ENCODE measurements at places on chromosomes 4 and X. TPM values are rescaled to one million over a fixed set of nuclear protein-coding genes. Genes with fewer than 3 reads are reported as not detected.

The CFI gene
- total RNA-seq: 47.0 TPM

The ATP2B3 gene
- not detected for total RNA-seq

The TBX22 gene
- not detected for total RNA-seq

The IDUA gene
- total RNA-seq: 18.0 TPM

The ARR3 gene
- not detected for total RNA-seq

The CHIC2 gene
- 89.2 TPM for total RNA-seq

The HAND2 gene
- total RNA-seq: not detected

The MRPL1 gene
- total RNA-seq: 35.6 TPM

The RASSF6 gene
- not detected for total RNA-seq

The CENPVL2 gene
- total RNA-seq: not detected

The IL9R gene
- 0.10 TPM for total RNA-seq

The DCAF8L2 gene
- total RNA-seq: 0.10 TPM

The ADGRA3 gene
- total RNA-seq: 23.8 TPM

The SLC10A4 gene
- 0.10 TPM for total RNA-seq

The H2AZ1 gene
- 344 TPM for total RNA-seq

The DGAT2L6 gene
- total RNA-seq: not detected

The XG gene
- 0.33 TPM for total RNA-seq

The PDCL2 gene
- total RNA-seq: not detected

The MAGEB16 gene
- not detected for total RNA-seq

The EMCN gene
- 158 TPM for total RNA-seq

The UGT2B15 gene
- total RNA-seq: not detected

The SRD5A3 gene
- total RNA-seq: 12.1 TPM

The SYTL4 gene
- 8.8 TPM for total RNA-seq

The GLOD5 gene
- total RNA-seq: not detected

The SUPT20HL1 gene
- total RNA-seq: not detected

The ZNF157 gene
- not detected for total RNA-seq

The CABS1 gene
- total RNA-seq: not detected

The ANKRD50 gene
- total RNA-seq: 65.2 TPM

The ASB11 gene
- total RNA-seq: not detected

The DMD gene
- total RNA-seq: 4.7 TPM

The MED12 gene
- total RNA-seq: 44.5 TPM

The HAUS7 gene
- 23.3 TPM for total RNA-seq

The SPANXC gene
- total RNA-seq: not detected

The XAGE2 gene
- total RNA-seq: not detected

The NCAPG gene
- total RNA-seq: 39.1 TPM

The F8A3 gene
- 3.9 TPM for total RNA-seq

The MAML3 gene
- 16.4 TPM for total RNA-seq

The GLA gene
- 30.4 TPM for total RNA-seq

The SHOX gene
- total RNA-seq: not detected

The PPEF2 gene
- not detected for total RNA-seq

The SPANXA2 gene
- not detected for total RNA-seq

The DCTD gene
- total RNA-seq: 84.2 TPM

The PABPC1L2B gene
- total RNA-seq: not detected

The CDKL5 gene
- 3.6 TPM for total RNA-seq

The CCNA2 gene
- total RNA-seq: 35.9 TPM

The PAGE1 gene
- total RNA-seq: not detected

The CTSO gene
- 5.6 TPM for total RNA-seq

The S100G gene
- not detected for total RNA-seq

The TRIM61 gene
- not detected for total RNA-seq

The ASB5 gene
- not detected for total RNA-seq

The CSAG3 gene
- total RNA-seq: not detected

The MTMR8 gene
- 0.86 TPM for total RNA-seq

The WAS gene
- total RNA-seq: not detected

The GPRASP1 gene
- total RNA-seq: 1.6 TPM

The HSD17B13 gene
- not detected for total RNA-seq

The MCTS1 gene
- 47.0 TPM for total RNA-seq

The LDB2 gene
- 115 TPM for total RNA-seq

The GDPD2 gene
- not detected for total RNA-seq
